ENCODE measurements at places on chromosomes 3 and 15.

DNA sequence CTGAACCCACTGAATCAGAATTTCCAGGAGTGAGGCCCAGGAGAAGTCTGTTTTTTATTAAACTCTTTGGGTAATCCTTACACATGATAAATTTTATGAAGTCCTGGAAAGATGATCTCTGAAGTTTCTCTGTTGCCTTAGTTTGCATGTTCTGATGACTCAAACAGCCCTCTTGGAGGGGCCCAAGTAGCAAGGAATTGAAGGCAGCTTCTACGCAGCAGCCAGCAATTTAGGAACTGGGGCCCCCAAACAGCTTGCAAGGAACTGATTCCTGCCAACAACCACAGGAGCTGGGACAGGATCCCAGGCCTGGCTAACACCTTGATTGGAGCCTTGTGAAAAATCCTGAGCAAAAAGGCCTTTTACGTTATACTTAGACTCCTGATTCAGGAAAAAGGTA lies 5.4 kb upstream of the ACP3 start:
- DNase-seq, result no peak

DNA sequence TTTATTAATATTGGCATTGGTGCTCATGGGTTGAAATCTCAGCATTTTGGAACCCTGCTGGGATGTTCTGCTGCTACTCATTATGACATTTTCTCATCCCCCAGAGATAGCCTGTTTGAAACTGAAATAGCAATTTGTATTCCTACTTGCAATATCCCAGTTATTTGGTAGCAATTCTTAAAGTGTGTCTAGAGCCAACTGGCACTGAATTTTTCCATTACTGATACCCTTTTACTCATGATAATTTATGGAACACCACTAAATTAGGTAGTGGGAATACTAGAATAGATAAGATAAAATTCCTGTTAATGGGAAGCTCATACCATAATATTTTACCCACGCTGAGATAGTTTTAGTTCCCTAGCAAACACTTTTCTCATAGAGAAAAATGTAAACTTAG lies 309.3 kb downstream of the SV2B start:
- DNase-seq, result no peak

DNA sequence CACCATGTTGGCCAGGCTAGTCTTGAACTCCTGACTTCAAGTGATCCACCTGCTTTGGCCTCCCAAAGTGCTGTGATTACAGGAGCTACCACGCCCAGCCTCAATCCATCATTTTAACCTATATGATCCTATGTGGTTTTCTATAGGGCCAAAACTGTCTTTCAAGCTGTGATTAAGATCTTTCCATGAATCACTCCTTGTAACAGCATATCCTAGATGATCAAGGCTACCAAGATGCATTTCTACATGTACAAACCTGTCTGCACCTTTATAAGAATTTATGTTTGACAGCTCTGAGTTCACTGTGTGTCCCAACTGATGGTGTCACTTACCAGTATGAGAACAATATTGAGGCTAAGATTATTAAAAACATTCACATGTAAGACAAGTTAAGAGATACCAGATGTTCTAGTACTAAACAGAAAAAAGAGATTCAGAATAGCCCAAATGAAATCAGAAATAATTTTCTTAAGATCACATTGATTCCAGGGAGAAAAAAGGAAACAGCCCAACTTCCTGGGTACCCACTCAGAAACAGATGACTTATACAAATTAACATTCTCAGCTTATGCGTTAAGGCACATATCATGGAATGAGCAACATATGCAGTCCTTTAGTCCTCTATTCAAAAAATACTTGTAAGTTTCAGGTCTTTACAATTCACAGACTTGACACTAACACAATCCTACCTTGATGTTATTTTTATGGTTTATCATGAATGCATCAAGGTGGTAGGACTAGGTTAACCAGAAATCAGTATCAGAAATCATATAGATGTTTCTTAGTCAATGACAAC lies 24.8 kb upstream of the PPIB start:
- no peak for DNase-seq

- DNase-seq, result peak; percentile 30
These were observed 75.1 kb downstream of the CD200 start for GRCh38 chr3:112407888-112408702.

- DNase-seq, result no peak
These were observed 68.8 kb upstream of the IL12A start for GRCh38 chr3:159919873-159920272.

DNA sequence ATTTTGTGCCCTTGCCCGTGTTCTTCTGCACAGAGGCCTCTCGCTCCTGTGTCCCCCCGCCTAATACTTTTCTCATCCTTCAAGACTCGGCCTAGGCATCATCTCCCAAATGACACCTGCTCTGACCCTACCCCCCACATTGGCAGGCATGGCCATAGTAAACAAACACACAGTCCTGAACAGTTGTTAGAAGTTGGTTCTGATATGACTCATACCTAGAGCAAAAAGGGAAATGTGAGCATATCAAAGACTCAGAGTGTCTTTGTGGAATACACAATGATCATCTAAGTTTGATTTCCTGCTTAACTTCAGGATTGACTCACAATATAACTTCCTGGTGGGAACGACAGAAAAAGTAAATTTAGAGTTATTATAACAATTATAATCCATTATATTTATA lies 120.5 kb downstream of the POLR2M start:
- DNase-seq, result no peak

GRCh38 chr3:20576228-20576627 lies 390.2 kb upstream of the SGO1 start:
- DNase-seq, result no peak

DNA sequence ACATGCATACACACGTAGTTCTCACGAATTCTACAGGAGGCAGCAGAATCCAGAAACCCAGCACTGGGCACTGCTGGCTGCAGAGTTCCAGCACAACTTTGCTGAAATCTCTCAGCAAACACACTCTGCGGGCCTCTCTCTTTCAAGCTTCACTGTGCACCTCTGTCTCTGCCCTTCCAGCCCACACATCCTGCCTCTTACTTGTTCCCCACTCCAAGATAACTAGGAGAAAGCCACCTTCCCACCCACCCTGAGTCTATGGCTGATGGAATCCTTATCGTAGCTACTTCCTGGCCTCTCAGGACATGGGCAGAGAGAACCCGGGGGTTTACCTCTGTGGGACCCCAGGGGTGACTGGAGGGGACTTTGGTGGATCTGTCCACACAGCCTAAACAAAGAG lies 11.9 kb downstream of the ANP32A start:
- DNase-seq, result no peak

DNA sequence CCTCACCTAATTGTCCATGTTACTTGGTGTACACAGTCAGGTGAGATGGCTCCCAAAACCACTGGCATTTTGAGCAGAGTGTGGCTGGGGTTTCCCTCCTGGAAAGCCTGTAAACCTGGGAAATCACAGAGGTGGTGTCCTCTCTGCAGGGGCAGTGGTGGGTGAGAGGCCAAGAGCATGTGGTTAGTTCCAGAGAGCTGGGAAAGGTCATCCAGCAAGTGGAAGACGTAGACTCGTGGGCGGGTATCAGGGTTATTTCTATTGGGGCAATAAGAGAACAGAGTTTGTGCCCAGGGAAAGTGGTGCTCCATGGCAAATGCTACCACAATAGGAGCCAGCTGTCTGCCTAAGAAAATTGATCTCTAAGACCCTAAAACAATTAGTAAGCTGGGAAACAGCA lies 44.6 kb upstream of the LIMD1 start:
- DNase-seq, result no peak

Data from activated CD4-positive, alpha-beta T cell treated with anti-CD3 and anti-CD28 coated beads, Interleukin-2, amount 10 ng/mL, durations not matched to agents 24 days and 14 days (primary cell).